Immature natural killer cell (primary cell): ENCODE measurements at places on chromosomes 3 and 15.

DNA sequence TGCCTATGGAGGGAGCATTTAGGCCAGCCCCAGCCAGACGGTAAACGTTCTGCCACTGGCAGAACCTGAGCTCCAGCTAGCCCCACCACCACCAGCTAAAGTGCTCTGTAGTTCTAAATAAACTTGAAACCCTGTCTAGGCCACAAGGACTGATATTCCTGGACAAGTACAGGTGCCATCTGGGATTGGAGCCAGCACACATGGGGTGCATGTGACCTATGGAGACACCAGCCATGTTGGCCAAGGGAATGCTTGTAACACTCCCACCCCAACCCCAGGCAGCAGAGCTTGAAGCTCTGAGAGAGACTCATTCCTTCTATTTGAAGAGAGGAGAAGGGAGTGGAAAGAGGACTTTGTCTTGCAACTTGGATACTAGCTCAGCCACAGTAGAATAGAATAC is 284.5 kb upstream of the DCBLD2 start:
- DNase-seq, result no peak

DNA sequence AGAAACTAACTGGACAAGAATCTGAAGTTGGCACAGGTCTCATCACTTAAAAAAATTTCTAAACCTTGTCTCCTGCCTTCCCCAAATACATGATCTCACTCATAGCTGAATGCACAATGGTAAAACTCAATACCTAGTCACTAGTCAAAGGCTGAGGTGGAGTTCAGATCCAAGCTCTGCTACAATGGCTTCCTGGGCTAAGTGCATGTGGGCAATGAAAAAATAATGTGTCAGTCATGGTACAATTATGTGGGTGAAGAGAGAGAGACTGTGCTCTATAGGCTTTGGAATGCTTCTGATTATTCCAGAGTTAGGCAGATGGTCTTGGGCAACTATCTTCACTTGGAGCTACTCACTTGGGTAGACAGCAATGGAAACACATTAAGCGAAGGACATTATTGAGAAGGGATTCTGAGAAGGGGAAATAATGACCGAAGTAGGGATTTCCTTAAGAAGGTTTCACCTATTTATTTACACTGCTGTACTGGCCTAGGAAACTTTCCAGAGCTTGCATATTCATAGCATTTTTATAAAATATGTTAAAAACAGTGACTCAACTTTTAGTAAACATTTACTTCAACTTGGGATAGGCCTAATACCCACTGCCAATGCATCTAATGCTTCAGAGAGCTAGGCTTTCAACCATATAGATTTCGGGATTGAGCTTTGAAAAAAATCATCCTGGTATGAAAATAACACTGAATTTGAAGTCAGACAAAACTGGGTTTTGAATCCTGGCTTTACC is 58.7 kb upstream of the PLXND1 start:
- DNase-seq, result no peak

DNA sequence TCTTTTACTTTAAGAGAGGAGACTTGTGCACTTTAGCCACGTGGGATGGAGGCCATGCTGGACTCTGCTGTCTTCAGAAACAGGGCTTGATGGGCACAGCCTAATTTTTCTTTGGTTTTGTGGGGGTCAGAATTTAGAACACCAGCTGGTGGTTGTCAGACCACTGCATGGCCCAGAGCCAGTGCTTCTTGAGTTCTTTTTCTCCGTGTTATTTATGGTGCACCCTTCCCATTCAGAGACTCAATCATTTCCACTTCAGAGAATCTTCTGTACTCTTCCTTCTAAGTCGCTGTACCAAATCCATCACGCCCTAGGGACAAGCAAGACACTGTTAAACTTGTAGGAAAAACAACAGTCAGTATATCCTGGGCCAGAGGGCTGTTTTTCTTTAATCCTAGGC is 20.1 kb downstream of the PRR23A start:
- no peak for DNase-seq

DNA sequence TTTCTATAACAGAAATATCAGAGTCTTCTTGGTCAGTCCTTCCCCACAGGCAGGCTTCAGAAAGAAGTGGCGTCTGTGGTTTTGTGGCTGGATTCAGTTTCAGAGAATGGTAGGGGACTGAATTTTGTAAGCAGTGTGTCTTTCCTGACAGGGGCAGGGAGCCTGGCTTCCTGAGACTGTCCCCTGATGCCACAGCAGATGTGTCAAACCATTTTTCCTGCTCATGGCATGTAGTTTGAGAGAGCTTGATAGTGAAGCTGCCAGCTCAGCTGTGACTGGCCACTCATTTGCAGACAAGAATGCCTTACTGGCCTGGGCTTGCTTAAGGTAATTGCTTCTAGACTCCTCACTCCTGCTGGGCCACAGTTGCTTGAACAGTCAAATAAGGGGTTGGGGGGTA is 26.4 kb downstream of the LARS2 start:
- peak; percentile 4 for DNase-seq

- no peak for DNase-seq
Measured at GRCh38 chr3:151537726-151538125, 76.9 kb upstream of the IGSF10 start.

GRCh38 chr3:48464713-48465221 is 18.2 kb downstream of the ATRIP start:
- DNase-seq, result no peak

DNA sequence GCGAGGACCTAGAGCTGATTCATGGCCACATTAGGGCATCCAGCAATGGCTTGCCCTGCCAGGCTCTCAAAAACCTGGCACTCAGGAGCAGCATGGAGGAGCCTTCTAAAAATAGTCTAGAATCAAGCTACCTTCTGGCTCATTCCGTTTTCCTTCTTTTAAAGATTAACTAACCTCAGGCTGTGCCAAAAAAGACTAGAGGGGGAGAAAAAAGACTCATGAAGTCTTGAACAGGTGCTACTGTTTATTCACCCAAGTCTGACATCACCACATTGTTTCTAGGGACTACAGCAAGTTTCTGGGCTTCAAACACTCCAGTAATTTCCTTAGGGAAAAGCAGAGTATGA is 125.8 kb downstream of the TNIK start:
- no peak for DNase-seq
